RKO (cell line): ENCODE measurements at places on chromosomes 4 and X.

GRCh38 chrX:152949114-152949513 is 44.8 kb downstream of the PNMA5 start:
- no peak for DNase-seq

GRCh38 chrX:81174286-81174685 is 27.4 kb downstream of the HMGN5 start:
- peak; percentile 56 for DNase-seq

- DNase-seq, result no peak
Observed at GRCh38 chr4:52862639-52863161, 583 bp downstream of the RASL11B start.

DNA sequence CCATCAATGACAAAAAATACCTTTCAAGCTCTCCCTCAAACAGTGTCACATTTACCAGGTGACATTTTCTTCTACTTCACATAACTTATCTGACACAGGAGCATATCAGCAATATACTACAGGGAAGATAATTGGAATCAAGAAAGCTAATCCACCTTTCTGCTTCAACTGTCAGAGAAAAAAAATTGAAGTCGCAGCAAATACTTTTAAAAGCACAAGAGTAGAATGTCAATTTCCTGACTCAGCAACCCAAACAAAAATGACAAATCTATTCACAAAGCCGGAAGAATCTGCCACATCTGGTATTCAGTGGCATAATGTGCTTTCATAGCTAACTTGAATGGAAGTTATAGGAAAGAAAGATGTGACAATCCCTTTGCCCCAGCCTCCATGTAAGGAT is 36.7 kb downstream of the AGA start:
- no peak for DNase-seq

- DNase-seq, result no peak
Observed at GRCh38 chr4:20237894-20238537, 13.7 kb upstream of the SLIT2 start.

DNA sequence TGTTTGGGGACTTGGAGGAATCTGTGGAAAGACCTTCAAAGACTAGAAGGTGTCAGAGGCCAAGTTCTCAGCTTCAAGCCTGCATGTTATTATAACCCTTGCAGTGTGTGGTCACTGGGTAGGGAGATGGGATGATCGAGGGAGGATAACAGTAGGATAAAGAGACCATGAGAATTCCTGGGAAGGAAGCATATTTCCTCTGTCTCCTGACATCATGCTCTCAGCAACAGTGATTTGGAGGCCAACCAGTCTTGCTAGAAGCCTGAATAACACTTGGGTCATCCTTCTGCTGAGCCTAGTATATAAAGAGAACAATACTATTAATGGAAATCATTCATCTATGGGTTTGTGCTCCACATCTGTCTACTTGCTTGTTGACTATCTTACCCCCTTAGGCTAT is 40.9 kb upstream of the ANXA3 start:
- no peak for DNase-seq

DNA sequence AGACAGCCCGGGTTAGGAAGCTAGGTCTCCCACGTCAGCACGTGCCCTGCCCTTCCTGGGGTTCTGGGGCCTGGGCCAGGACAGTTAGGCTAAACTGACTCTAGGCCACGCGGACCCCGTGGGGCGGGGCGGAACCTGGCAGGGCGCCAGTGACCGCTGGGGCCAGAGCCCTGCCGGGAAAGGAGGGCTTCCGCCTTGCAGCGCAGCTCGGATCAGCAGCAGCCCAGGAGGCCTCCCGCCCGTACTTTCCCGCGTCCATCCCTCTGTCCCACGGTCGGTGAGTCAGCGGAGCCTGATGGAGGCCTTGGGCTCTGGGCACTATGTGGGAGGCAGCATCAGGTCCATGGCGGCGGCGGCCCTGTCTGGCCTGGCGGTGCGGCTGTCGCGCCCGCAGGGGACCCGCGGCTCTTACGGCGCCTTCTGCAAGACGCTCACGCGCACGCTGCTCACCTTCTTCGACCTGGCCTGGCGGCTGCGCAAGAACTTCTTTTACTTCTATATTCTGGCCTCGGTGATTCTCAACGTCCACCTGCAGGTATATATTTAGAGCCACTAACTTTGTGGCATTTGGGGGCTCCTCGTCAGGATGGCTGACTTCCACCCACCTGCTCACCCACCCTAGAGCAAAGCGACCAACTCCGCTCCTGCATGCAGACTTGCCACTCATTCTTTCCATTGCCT is at the start of gene SMIM10:
Gene SMIM10, plus strand, starts transcription at position 191 of the 681 bp plus-strand sequence. Its CDS starts 105 bp downstream, at position 296.
- no peak for DNase-seq

GRCh38 chrX:31190221-31190975 is 118.6 kb upstream of the FTHL17 start:
- no peak for DNase-seq

GRCh38 chr4:82380344-82380743 is 6.6 kb upstream of the HNRNPD start:
- no peak for DNase-seq

DNA sequence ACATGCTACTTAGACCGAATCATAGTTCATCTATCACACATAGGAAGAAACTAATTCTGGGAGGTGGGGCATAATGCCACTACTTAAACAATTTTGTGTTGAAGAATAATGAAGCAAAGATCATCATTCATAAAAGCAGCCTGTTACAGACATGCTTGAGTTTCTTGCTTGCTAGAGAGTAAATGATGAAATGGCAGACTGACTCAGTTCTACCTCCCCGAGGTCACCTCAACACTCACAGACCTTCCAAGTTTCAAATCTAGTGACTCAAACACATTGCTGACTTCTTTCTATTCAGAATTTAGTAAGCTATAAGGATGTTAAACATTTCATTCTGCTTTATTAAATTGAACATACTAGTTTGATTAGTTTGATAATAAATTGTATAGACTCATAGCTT is 636.5 kb upstream of the FRG1 start:
- peak; percentile 3 for DNase-seq

DNA sequence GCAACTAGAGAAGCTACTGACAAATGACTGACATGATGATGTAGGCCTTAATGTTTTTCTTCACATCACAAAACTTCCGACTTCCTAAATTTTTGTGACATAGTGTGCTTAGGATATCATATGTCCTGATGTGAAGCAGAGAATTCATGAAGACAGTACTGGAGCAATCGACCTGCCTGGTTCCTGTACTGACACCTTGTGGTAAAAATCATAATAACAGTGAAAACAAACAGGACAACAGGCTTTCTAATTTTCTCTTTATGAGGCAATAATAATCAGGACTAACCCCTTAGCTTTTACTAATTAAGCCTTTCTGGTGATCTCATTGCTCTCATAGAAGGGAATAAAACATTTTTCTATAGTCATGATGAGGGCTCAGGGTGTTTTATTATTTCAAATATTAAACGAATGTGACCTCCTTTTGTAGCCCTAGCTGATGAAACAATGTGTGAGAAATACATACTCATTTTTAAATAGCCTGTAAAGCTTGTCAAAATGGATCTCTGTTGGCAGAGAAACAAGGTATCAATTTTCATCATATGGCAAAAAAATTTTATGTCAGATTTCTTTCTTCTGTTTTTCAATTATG is 158.4 kb downstream of the TENT5D start:
- peak; percentile 66 for DNase-seq

DNA sequence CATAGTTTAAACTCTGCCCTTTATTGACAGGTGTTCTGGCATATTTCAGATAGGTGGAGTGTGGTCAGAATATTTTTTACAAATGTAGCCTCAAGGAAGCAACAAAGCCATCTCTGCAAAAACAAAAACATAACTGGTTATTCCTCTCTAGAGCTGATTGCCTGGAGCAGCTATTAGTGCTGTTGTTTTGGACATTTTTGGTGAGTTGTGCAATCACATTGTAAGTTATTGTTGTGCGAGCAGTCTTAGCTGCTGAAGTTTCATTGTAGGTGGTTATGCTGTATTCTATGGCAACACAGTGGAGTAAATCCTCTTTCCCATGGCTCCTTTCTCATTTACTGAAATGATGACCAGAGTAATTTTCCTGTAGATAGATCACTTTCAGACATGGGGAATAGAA is 1413.0 kb downstream of the PCDH7 start:
- no peak for DNase-seq

- no peak for DNase-seq
Observed at GRCh38 chrX:108464604-108465003, 25.0 kb downstream of the COL4A5 start.

GRCh38 chr4:163243297-163243981 is 76.7 kb upstream of the NAF1 start:
- no peak for DNase-seq

GRCh38 chrX:154327038-154327820 is 31.6 kb downstream of the TKTL1 start:
- no peak for DNase-seq

GRCh38 chr4:39025552-39026085 is 6.6 kb downstream of the TMEM156 start:
- no peak for DNase-seq

- peak; percentile 12 for DNase-seq
Observed at GRCh38 chrX:48467281-48467761, 2.7 kb downstream of the SLC38A5 start.

DNA sequence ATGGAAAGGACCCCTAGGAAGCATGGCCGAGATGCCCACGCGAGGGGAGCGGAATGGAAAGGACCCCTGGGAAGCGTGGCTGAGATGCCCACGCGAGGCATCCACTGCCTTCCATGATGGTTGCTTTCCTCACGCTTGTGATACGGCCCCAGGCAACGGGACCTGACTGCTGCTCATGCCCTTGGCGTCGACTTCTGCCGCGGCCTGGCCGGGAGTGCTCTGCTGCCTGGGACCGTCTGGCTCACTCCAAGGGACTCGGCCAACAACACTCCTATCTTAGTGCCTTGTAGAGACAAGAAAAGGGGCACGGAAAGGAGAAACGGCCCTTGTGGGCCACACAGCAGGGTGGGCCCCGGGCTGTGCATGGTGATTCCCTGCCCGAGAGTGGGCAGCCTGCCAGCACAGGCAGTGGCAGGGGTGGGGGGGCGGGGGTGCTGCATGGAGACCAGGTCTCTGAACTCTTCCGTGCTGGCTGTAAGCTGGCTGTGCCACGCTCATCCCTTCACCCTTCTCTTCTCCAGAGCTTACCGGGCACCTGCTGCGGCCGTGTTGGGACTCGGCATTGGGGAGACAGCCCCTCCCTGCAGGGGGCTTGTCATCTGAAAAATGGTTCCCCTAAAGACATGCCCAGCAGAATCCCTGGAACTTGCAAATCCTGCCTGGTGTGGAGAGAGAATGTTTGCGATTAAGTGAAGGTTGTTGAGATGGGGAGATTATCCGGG is 38.6 kb upstream of the HMX1 start:
- no peak for DNase-seq

GRCh38 chr4:185247151-185247550 is 37.8 kb downstream of the SNX25 start:
- no peak for DNase-seq

GRCh38 chr4:1156069-1156468 is 16.3 kb downstream of the SPON2 start:
- DNase-seq, result no peak

DNA sequence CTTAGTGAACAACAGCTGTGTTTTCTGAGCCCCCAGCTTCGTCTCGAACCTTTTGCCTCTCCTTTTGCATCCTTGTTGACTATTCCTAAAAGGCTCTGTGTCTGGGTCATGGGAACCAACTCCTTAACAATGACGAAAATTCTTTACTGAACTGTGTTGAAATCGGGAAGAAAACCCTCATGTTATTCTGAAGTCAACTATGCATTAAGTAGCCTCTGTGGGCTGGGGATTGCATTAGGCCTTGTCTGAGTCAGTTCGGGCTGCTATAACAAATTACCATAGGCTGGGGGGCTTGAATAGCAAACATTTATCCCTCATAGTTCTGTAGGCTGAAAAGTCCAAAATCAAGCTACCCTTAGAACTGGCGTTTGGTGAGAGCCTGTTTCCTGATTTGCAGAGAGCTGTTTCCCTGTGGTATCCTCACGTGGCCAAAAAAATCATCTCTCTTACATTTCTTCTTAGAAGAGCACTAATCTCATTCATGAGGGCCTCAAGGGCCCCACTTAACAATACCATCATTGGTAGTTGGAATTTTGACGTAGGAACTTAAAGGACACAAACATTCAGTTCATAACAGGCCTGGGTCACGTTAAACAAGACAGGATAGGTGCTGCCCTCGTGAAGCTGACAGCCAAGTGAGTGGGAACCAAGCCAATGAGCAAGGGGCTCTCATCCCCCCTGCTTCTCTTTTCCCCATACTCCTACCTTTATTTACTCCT is 75.9 kb downstream of the CLNK start:
- no peak for DNase-seq

DNA sequence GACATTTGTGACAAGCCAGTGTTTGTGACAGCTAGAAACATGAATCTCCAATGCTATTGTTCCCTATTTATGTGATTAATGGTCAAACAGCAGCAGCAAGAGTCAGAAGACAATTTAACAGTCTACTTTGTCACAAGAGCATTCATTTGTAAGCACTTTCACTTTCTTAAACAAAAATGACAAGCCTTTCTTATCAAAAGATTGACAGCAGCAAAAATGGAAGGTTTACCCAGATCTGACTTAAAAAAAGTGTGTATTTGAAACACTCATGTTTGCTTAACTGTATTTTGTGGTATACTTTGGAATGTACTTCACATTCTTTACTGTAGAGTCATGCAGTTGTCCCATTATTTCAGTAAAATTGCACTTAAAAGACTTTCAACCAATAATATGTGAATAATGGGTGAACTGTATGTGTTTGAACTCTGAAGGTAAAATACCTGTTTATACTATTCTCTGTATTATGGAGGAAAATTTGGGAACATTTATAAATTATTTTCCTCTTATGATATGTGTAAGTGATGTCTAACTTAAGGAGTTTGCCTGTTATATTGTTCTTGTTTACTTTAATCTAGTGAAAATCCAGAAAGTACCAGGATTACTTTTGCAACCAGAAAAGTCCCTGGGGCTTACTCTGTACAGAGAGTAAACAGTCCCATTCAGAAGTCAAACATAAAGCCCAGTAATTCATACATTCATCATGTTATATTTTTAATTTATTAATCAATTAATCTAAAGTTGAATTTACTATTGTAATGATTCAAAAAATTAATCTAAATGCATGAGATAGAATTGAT is 314.9 kb upstream of the TRAM1L1 start:
- DNase-seq, result peak; percentile 80

GRCh38 chr4:74087481-74087880 is 11.5 kb downstream of the CXCL2 start:
- no peak for DNase-seq

DNA sequence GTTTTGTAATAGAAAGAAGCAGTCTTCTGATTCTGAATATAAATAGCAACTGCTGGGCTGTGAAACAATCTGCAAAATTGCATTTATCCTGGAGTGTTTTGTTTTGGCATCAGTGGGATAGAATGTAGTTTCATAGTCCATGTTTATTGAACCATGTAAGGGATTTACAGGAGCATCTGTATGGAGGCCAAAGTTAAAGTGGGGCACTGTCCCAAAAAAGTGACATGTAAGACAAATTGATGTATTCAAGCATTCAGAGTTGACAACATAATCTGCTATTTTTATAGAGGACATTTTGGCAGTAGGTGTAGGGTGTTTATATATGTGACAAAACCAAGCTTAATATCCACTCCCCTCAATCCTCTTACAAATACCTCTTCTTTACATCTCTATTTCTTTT is 200.5 kb upstream of the ANK2 start:
- DNase-seq, result no peak

DNA sequence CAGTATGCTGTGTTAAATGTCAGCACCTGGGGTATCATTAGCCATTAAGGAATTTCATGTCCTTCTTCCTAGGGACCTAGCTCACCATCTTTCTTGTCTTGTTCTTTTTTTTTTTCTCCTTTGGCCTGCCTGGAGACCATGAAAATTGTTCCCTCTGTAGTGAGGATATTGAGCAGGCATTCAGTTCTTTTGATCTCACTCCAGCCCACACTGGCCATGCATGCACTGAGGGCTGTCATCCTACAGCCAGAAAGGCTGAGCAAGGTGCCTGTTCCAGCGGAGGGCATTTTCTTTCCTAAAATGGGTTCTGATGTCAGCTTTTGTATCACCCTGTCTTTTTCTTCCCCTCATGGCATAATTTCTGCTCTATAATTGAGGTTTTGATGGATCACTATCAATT is 275.9 kb upstream of the HAND2 start:
- no peak for DNase-seq
